Stimulated activated CD4-positive, alpha-beta T cell treated with anti-CD3 and anti-CD28 coated beads, TNF-alpha, amount 100 ng/mL, for 4 hours (primary cell): ENCODE measurements at places on chromosomes 2 and 18.
A peak's percentile ranks its signal among the peaks of the same experiment; 100 is the strongest.

- DNase-seq = no peak
These were observed 408.2 kb upstream of the HS6ST1 start for GRCh38 chr2:128726911-128727310.

- DNase-seq = no peak
These were observed 11.2 kb upstream of the EN1 start for GRCh38 chr2:118858485-118859156.

GRCh38 chr2:36381993-36382392 lies 26.4 kb downstream of the CRIM1 start:
- no peak for DNase-seq

DNA sequence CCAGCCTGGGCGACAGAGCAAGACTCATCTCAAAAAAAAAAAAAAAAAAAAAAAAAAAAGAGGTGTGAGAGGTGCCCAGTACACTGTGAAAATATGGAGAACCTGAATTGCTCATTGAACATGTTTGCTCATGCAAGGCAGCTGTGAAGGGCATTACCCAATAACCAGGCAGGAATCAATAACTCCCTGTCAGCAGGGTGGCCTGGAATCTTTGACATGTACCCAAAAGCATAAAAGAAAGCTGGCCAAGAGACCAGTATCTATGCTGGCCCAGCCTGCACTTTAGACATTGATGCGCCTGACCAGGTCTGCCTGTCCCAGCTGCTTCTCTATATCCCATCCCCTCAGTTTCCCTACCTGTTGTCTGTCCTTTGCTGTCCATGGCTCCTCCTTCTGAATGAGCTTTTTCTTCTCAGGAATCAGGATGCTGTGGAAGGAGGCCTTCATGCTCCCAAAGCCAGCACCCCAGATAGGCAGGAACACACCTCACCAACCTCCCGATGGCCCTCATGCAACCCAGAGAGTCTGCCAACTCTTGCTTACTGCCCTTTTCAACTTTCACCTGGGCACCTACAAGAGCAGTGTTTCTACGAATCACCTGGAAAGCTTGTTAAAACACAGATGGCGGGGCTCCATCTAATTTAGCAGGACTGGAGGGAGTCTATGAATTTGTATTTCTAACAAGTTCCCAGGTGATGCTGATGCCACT lies 83.4 kb upstream of the PPP1CB start:
- no peak for DNase-seq

DNA sequence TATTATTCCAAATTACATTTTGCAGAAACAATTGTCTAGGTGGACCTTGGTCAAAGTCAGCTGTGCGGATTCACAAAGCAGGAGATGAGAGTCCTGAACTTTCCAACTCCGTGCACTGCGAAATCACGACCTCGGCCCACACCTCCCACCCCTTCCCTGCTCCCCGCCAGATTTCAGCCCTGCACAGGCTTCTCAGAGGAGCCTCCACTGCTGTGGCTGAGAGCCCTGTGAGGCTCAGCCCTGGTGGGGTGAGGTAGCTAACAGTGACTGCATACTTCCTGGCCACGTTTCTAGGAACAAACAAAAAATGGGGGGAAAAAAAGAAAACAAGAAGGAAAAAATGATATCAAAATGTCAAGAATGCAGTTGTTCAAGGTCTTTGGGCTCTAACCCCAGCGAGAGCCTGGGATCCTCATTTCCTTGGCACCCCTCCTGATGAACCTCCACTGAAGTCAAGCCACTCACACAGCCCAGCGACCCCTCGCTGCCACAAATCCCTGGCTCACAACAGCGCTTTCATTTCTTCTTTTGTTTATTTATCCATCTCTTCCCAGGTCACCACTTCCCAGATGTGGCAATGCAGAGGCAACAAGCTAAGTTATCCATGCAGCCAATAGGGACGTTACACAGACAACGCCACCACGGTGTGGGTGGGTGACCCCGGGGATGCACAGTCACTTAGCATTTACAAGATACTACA lies 729.7 kb upstream of the ID2 start:
- no peak for DNase-seq

DNA sequence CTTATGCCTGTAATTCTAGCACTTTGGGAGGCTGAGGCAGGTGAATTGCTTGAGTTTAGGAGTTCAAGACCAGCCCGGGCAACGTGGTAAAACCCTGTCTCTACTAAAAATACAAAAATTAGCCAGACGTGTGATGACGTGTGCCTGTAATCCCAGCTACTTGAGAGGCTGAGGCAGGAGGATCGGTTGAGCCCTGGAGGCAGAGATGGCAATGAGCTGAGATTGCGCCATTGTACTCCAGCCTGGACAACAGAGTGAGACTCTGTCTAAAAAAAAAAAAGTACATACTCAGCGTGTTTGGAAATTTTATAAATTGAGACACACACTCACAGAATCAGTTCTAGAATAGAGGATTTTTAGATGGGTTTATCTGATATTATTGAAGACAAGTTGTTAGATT lies 17.1 kb upstream of the GIGYF2 start:
- DNase-seq = no peak

DNA sequence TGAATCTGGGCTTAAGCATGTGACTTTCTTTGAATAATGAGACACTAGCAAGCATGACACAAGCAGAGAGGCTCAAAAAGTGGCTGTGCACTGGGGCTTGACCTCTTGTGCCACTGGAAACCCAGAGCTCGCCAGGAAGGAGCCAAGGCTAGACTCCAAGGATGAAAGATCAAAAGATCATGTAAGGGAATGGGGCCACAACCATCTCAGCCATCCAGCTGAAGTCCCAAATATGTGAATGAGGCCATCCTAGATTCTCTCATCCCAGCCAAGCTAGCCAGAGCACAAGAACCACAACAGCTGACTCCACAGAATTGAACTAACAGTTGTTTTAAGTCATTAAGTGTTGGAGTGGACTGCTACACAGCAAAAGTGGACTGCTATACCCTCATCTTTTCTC lies 288.1 kb downstream of the CCDC178 start:
- DNase-seq = no peak

- DNase-seq = no peak
These were observed 69.3 kb downstream of the MARCO start for GRCh38 chr2:119011162-119011909.

GRCh38 chr18:59547581-59548182 lies 149.5 kb downstream of the CCBE1 start:
- no peak for DNase-seq

DNA sequence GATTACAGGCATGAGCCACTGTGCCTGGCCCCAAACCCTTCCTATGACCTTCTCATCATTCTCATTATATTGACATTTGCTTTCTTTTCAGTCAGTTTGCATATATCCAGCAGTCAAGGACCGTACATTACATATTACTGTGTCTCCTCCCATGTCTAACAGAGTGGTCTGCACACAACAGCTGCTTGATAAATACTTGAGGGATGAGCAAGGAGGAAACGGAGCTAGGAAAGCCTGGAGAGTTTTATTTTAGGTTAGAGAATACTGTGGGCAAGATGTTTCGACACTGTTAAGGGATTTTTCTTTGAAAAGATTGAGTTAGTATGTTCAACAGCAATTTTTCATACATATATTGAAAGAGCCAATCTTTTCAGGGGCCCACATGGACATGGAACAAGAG lies 76.2 kb upstream of the CHRNA1 start:
- DNase-seq = no peak

DNA sequence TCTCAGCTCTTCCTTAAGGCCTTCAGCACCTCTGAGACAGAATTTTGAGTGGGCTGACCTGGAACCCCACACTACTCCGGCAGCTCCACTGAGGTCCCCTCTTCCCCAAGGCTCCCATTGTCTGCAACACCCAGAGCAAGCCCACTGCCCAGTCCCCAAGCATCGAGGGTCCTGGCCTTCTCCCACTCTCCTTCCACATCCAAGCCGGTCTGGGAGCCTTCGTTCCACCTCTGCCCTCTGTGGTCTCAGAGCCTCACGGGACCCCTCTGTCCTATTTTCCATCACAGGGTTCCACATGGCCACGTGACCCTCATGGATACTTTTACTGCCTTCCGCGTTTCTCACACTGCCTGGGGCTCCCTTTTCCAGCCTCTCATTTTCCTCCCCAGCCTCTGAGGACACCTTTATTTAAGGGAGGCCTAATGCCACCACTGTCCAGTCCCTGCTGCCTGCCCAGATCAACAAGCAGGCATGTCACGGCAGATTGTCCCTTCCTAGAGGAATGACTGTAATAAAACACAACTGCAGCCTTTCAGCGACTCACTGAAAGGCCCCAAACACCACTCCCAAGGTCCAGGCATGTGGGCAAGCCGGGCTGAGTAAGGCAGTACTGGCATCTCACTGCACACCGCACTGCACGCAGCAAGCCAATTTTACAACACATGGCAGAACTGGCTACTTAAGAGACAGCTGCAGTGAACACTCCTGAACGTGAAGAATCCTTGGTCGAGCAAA lies 7.9 kb upstream of the SALL3 start:
- no peak for DNase-seq

DNA sequence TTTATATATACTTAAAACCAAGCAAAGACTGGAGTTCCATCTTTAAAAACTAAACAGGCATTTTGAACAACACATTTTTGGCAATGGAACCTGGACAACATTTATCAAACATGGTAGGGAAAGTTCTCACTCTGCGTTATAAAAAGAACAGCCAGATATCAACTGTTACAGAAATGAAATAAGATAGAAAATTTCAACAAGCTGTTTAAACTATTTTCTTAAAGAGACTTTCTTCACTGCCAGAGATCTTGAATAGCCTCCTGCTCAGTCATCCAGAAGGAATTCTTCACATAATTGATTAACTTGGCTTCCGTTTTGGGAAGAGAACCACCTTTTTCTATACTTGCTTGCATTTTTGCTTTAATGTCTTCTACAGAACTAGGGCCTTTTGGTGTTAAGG lies 166.0 kb upstream of the PIK3C3 start:
- DNase-seq = no peak

- no peak for DNase-seq
These were observed 62.0 kb upstream of the WDR75 start for GRCh38 chr2:189379287-189379630.

GRCh38 chr2:52473526-52473925 lies 1294.1 kb upstream of the CHAC2 start:
- no peak for DNase-seq

GRCh38 chr2:47654790-47655562 lies 128.0 kb upstream of the MSH6 start:
- no peak for DNase-seq

DNA sequence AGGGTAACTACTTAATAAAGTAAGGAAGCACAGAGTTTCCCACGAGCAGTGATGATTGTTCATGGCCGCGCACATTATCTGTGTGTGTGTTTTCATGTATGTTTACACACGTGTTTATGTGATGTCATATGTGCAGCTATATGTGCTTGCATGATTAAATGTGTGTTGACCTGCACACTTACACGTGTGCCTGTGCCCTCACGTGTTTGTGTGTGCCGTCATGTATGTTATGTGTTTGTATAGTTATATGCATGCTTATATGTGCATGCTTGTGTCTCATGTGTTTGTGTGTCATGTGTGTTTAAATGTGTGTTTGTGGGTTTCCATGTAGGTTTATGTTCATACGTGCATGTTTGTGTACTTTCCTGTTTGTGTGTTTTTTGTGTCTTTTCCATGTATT lies 782.3 kb downstream of the GALR1 start:
- DNase-seq = no peak

DNA sequence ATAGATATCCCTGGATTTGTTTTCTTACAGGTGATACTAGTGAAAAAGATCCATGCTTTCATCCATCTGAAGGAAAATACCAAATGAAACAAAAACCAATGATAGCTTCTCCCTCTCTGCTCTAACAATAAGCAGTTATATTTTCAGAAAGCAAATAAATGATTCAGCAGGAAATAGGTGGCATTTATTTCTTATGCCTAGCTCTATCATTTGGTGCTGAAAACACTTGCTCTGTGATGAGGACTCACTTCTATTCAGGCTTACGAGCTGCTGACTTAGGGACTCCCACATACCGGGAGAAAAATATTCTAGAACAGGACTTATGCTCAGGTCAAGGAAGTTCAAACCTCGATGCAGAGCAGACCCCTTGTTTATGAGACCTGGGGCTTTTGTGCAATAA lies 142.6 kb downstream of the SETBP1 start:
- DNase-seq = no peak

GRCh38 chr2:218002143-218002844 lies 501 bp downstream of the TNS1 start:
- DNase-seq = no peak

DNA sequence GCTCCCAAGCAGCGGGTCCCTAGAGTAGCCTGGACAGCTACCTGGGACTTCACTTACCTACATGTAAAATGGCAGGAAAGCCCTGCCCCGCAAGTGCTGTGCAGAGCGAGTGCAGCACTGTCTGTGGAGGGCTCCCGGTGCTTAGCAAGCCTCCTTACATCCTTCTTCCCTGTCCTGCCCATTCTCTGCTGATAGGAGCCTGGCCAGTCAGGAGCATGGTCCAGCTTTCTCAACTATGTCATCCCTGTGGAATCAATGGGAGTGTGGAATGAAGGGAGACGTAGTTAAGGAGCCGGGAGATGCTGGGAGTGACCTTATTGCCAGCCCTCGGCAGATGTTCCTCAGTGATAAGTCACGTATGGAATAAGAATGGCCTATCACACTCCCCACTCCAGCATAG lies 661.9 kb upstream of the ID2 start:
- no peak for DNase-seq

GRCh38 chr2:178491612-178492011 lies 11.4 kb downstream of the PLEKHA3 start:
- no peak for DNase-seq

GRCh38 chr2:133736674-133737073 lies 168.4 kb upstream of the NCKAP5 start:
- no peak for DNase-seq

DNA sequence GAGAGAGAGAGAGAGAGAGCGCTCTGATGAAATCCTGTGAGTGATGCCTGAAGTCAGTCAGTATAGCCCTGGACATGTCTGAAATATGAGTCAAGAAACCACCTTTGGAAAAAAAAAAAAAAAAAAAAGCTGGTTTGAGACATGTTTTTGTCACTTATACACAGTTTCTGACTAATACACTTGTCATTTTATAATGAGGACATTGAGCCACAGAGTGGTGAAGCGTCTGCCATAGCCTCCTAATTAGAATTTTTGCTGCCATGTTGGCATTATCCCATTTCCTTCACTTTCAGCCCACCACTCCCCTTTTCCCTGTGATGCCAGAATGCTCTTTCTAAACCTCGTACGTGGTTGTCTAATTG lies 15.7 kb upstream of the MYO3B start:
- no peak for DNase-seq

- DNase-seq = no peak
These were observed 29.5 kb downstream of the VAPA start for GRCh38 chr18:9943311-9943710.

DNA sequence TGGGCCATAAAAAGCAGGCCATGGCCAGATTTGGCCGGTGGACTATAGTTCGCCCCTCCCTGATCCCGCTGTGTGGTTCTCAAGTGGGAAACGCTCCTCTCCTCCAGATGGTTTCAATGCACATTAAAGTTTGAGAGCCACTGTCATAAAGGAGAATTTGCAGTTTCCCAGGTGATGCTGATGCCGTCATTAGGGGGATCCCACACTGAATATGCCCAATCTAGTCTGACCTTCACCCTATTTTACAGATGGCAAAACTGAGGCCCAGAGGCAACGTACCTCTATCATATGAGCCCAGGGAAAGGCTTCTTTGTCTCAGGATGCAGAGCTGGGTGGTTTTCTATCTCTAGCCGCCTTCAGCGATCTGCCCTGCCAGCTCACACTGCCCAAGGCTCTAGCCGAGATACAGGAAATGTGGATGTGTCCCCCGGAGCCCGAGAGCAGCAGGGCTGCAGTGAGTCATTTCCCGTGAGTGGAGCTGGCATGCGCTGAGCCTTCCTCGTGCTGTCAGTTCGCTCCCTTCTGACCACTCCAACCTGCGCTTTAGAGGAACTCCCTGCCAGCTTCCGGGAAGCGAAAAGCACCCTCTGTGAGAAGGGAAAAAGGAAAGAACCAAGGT lies 116.2 kb downstream of the SMAD7 start:
- peak; percentile 46 for DNase-seq

- no peak for DNase-seq
These were observed 2.1 kb downstream of the CTDP1 start for GRCh38 chr18:79681484-79682387.
